ENCODE measurements at places on chromosomes 16 and 17.
A peak's percentile ranks its signal among the peaks of the same experiment; 100 is the strongest.

GRCh38 chr16:59758848-59759247 is 1024.7 kb upstream of the GOT2 start:
- DNase-seq, result no peak

GRCh38 chr17:6019959-6020358 is 50.2 kb upstream of the WSCD1 start:
- DNase-seq, result no peak

- no peak for DNase-seq
Observed at GRCh38 chr17:64498308-64499203, 1.7 kb upstream of the POLG2 start.

- DNase-seq, result no peak
Observed at GRCh38 chr16:1707193-1707790, 1.3 kb downstream of the MAPK8IP3 start.

GRCh38 chr16:20801278-20801677 is 5.0 kb downstream of the ERI2 start:
- DNase-seq, result no peak

DNA sequence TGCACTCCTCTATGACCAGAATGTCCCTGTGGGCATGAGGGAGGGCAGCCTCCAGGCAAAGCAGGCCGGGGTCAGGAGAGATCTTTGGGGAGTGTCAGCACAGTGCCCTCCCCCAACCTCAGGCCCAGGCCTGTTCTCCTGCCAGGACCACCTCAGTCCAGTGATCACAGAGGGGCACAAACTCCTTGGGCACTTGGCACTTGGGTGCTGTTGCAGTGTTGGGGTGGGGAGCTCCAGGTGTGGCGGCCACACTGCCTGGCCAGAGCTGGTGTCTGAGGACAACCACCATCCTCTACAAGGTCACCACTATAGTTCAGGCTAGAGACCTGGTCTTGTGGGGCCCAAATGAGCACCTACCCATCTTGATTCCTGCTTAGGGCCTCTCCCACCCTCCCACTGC is 37.2 kb downstream of the SMPD3 start:
- DNase-seq, result no peak

DNA sequence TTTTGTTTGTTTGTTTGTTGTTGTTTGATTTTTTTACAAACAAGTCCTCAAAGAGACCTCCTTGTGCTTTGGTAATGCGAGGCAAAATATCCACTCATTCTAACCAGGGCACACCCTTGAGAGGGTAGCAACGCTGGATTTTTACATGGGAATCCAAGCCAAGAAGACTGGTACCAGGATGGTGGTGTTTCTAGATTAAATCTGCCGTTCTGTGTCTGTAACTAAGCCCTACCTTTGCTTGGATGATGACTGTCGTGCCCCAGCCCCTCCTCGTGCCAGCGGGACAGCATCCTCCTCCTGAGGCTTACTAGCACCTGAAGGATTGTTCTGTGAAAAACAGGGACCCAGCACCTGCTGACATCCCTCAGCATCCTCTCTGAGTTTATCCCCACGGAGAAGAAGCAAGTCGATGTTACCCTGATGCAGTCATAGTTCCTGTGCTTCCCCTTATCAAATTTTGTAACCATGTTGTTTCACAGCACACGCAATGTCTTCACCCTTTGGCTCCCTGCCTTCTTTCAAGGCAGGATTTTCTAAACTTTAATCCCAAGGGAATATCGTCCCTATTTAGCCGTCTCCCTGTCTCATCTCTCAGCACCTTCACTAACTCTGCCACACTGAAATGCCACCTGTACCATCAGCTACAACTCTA is 5.1 kb upstream of the HSBP1 start:
- DNase-seq, result no peak

DNA sequence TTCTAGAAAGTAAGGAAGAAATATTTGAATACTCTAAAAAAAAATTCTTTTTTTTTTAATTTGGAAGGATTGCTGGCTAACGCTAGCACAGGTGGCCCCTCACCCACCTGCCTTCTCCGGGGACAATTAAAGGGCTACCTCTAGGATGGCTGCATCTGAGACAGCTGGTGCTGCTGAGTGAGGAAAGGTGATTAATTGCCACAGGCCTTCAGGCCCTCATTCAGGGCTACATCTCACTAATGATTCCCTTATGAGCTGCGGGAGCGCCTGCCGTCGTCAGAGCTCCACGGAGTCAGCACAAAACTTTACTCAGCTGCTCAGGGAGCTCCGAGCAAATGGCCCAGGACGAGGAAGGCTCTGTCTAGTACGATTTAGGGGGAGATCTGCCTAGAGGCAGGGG is 27.0 kb upstream of the AKTIP start:
- DNase-seq, result no peak

DNA sequence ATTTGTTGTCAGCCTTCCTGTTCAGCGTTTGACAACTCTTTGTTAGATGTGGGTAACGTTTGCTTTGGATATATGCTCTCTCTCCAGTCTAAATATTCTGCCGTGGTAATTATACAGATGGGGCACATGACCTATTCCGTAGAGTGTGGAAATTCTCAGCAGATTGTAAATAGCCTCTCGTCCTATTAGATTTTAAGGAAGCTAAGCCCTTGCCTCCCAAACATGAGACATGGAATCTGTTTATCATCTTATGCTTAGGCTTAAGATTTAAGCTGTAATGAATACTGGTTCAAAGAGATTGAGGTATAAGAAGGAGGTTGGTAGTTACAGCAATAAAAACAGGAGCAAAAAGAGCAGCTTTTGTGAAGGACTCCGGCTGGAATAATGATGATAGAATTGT is 87.4 kb downstream of the RBFOX1 start:
- DNase-seq, result no peak

- no peak for DNase-seq
Observed at GRCh38 chr16:54243202-54243601, 43.4 kb downstream of the IRX3 start.

- no peak for DNase-seq
Observed at GRCh38 chr17:81834831-81835267, at the start of gene PPP1R27. Gene PPP1R27, minus strand, starts transcription at chr17:81835050. Its CDS starts 97 bp downstream, at chr17:81834953.

DNA sequence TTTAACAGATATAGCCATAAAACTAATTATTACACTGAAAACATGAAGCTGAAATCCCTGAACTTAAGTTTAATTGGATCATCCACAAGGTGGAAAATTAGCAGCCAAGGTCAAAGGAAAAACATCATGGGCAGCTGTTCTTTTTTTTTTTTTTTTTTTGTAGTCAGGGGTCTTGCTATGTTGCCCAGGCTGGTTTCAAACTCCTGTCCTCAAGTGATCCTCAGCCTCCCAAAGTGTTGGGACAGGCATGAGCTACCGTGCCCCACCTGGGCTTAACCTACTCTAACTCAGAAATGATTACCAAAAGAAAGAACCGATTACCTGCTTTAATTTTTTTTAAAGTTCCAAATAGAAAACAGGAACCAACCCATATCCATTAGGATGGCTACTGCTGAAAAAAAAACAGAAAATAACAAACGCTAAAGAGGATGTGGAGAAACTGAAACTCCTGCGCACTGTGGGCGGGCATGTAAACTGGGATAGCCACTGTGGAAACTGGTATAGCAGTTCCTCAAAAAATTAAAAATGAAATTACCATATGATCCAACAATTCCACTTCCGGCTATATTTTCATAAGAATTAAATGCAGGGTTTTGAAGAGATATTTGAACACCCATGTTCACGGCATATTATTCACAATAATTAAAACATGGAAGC is 8.6 kb downstream of the CMC2 start:
- no peak for DNase-seq

DNA sequence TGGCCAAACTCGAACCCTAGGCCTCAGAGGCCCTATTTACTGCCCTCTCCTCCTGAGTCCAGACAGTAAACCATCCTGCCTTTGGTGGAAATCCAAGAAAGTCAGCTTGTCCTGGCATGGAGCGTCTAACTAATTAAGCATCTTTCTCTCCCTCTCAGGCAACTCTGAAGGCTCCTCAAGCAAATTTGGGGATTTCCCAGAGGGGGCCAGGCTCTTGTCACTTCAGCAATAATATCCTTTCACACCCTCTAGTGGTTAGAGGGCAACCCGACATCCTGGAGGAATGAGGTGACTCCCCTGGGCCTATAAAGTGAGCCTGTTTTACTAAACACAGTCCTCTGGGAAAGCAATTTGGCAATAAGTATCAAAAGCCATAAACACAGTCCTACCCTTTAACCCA is 60.4 kb downstream of the NOG start:
- peak; percentile 71 for DNase-seq

- DNase-seq, result no peak
Observed at GRCh38 chr16:88835383-88835782, 21.4 kb downstream of the GALNS start.

DNA sequence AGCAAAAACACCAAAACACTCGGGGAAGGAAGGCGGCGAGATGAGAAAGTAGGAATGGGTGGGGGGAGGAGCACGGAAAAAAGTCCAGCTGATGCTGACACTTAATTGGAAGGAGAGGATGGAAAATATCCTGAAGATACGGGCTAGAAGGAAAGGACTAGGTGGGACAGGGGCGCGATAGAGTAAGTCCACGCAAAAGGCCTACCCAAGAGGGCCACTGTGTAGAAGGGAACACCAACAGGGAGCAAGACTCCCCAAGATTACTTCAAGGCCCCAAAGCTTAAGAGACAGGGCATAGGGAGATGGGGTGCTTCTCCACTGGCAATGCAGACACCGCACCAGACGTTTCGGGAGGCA is 736 bp downstream of the APPBP2 start:
- no peak for DNase-seq

GRCh38 chr16:81520151-81520470 is 75.5 kb downstream of the CMIP start:
- no peak for DNase-seq

DNA sequence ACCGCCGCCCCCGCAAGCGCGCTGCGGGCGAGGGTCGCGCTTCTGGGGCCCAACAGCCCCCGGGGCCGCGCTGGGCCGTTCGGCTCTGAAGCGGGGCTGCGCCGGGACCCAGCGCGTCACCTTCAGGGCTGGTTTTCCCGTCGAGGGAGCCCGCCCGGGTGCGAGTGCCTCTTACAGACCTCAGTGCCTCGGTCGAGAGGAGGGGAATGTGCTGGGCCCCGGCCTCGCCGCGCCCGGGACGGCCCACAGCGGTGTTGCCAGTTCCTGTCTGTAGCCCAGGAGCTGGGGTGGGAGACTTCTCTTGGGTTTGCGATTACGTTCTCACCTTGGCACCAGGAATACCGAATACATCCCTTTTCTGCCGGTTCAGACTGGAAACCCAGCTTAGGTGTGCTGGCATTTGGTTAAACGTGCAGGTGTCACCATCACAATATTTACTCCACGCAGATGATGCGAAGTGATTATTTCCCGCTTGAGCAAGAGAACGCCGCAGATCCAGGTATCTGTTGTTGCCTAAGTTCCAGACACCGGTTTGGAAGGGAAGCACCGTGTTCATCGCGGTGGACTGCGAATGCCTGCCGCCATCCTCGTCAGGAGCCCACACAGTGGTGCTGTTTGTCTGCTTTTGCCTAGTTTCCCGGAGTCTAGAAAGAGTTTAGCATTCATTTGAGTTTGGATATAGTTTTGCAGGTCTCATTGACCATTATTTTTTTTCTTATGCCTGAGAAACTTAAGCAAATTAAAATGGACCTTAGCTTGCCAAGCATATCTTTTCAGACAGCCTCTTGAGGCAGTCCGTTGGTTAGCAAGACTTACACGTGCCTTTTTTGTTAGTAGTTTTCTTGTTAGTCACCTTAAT is 914 bp downstream of the MAP1LC3B start:
- no peak for DNase-seq

- no peak for DNase-seq
Observed at GRCh38 chr16:4795181-4795827, at the start of gene SMIM22. Gene SMIM22, plus strand, starts transcription at chr16:4795369. Its CDS starts 366 bp downstream, at chr16:4795735.

DNA sequence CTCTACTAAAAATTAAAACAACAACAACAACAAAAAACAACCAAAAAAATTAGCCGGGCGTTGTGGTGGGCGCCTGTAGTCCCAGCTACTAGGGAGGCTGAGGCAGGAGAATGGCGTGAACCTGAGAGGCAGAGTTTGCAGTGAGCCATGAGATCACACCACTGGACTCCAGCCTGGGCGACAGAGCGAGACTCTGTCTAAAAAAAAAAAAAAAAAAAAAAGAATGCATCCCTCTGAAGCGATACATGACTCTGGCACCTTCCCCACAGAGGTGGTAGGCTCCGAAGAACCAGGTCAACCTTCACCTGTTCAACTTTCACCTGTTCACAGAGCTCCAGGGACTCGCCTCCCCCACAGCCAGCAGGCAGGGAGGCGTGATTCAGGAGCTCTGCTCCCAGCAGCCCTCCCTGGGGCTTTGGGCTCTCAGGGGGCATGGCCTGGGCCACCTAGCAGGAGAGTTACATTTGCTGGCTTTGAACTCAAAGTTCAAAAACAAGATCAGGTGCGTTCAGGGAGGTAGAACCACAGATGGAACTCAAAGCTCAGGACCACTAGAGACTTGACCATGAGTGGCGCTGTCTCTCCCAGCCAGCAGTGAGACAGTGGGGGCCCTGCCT is 5.6 kb downstream of the VAC14 start:
- no peak for DNase-seq

DNA sequence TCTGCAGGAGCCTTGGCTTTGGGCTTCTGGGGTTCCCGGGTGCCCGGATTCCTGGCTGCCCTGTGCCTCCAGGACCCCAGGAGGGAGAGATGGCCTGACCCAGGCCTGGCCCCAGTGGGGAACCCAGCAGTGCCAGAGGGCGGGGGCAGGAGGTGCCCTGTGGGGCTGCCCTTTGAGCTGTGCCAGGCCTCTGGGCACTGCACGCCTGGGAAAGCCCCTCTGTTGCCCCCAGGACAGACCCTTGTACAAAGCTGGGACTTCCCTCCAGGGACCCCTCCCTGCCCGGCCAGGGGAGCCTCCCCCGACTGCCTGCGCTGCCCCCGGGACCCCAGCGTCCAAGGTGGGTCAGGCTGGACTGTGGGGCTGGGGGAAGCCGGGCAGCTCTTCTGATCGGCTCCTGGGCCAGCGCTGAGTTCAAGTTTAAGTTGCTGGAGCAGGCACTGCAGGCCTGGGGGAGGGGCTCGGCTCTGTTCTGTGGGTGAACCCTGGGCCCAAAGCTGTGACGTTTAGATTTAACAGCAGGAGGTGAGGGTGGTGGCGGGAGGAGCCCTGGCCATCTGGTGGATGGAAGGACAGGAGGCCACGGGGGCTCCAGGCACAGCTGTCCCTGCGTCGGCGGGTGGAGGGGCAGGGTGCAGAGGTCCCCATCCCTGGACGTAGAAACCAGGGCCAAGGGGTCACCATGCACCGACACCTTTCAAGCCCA is 27.6 kb upstream of the C1QTNF8 start:
- DNase-seq, result no peak

DNA sequence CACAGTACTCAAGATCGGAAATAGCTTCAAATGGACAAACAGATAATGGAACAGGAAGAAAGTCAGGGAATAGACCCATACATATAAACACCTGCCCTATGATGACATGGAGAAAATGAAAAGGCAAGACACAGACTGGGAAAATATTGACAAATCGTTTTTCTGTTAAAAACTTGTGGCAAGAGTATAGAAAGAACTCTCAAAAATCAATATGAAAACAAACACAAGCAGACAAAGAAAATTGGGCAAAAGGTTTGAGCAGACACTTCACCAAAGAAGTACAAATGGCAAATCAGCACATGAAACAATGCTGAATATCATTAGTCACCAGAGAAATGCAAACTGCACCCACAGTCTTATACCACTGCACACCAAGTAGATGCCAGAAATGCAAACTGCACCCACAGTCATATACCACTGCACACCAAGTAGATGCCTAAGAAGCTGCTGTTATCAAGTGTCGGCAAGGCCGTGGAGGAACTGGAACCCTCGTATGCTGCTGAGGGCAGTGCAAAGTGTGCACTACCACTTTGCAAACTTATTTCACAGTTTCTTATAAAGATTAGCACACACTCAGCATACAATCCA is 123.5 kb upstream of the CHMP6 start:
- no peak for DNase-seq

GRCh38 chr16:48101069-48101674 is 54.6 kb downstream of the ABCC12 start:
- DNase-seq, result no peak

- DNase-seq, result no peak
Observed at GRCh38 chr16:8850279-8850885, 18.4 kb downstream of the CARHSP1 start.
